Fibroblast of skin of left biceps (primary cell): ENCODE measurements at places on chromosomes 3 and 15.

DNA sequence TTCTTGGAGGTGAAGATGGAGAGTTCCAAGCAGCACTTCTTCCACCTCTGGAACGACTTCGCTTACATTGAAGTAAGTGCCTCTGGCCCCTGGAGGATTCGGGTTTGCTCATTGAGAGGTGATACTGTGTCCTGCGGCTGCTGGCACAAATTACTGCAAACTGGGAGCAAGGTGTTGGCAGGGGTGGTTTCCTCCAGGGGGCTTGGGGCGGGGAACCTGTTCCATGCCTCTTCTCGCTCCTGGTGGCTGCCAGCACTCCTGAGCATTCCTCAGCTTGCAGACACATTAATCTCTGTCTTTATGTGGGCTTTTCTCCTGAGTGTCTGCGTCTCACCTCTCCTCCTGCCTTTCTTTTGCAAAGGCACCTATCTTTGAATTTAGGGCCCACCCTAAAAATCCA, 47.4 kb downstream of the MESD start:
- no peak for DNase-seq

DNA sequence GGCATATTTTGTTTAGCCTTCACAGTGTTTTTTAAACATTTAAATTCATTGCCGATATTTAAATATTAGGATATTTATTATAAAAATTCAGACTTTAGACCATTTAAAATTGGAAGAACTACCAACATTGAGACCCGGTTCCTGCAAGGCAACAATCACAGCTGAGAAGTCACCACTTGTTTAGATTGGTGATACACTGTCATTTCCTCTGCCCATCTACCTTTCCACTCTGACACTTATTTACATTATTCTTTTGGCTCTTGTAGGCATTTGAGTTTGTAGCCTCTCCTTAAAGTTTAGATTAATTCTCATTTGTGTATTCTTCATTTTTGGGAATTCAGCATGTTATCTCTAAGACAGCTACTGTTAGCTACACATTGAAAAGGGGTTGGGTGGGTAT, 10.3 kb upstream of the IL20RB start:
- no peak for DNase-seq

GRCh38 chr15:80898040-80898439, 91.6 kb downstream of the MESD start:
- DNase-seq = no peak

DNA sequence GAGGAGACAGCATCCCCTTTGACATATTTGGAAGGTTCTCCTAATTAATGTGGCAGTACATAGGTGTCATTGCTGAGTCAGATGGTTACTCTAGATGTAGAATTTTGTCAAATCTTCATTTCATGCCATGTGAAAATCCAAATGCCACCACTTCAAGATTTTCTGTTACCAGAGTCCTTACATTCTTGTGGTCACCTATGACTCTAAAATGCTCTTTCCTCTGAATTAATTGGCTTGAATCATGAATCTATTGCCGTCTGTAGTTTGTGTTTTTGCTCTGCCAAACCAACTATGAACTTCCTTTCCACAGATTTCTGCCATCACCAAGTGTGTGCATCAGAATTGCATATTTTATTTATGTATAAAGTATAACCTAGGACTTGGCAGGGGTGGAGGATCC, 269.4 kb upstream of the ZPLD1 start:
- no peak for DNase-seq

DNA sequence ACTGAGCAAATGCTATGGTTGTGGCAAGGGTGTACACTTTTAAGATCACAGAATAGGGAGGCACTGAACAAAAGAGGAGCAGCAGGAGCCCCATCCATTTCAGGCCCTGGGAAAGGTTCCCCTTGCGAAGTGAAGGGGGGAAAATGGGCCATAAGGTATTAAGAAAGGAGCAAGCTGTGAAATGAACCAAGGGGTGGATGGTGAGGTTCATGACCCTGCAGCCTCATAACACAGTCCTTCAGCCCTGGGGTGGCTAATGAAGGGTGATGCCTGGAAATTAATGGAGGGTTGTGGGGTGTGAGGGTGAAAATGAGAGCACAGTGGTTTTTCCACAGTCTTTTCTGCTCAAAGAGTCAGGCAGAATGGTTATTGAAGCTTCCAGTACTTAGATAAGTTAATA, 150.1 kb downstream of the PDZRN3 start:
- no peak for DNase-seq

DNA sequence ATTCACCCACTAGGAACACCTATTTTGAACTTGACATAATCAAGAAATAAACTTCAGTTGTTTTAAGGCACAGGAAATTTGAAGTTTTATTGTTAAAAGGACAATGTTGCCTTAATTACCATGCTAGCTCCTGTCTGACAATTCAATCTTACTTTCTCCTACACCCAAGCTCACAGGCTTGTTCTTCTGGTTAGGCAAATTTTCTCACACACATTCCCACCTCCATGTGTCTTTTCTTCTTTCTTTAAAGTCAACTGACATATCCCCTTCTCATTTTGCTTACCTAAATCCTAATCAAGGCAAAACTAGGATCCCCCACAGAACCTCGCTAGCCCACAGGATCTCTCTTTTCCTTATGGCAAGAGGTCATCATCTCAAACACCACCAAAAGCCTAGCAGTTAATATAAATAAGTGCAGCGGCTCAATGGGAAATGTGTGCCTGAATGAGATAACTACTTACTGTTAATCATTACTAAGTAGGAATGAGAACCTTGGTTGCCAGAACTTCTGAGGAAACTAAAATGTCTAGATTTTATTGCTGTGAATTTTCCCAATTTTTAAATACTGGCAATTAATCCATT, 189.3 kb downstream of the PLCH1 start:
- DNase-seq = no peak

DNA sequence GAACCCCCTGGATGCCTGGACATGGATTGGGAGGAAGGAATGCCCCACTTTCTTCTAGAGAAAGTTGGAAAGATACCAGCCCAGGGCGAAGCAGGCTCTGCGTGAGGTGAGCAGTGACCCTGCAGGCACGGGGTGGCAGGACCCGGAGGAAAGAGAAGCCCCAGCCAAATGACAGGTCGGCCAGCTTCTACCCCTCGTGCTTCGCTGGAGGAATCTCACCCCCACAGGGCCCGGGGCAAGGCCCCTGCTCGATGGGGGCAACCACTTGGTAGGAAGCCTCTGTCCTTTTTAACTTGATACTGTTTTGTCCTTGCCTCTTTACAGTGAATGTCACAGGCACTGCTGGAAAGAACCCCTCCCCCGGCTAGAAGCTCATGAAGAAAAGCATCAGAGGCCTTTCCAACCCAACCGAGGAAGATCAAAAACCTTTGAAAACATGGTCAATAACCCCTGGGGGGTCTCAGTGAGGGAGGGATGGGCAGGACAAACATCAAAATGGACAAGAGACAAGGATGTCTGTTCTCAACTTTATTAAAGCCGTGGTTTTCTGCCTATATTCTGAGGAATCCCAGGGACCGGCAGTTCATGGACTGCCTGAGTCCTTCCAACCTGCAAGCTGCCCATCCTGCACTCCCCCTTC, 54.4 kb downstream of the SH3BP5 start:
- DNase-seq = no peak

- no peak for DNase-seq
These were observed 3.0 kb downstream of the BUB1B start for GRCh38 chr15:40163657-40164416.

- DNase-seq = no peak
These were observed 14.9 kb downstream of the MAGI1 start for GRCh38 chr3:66023738-66024385.

- DNase-seq = no peak
These were observed 4.2 kb upstream of the DGKG start for GRCh38 chr3:186366206-186366605.

GRCh38 chr15:75069301-75069925, 46.0 kb downstream of the PPCDC start:
- DNase-seq = no peak

DNA sequence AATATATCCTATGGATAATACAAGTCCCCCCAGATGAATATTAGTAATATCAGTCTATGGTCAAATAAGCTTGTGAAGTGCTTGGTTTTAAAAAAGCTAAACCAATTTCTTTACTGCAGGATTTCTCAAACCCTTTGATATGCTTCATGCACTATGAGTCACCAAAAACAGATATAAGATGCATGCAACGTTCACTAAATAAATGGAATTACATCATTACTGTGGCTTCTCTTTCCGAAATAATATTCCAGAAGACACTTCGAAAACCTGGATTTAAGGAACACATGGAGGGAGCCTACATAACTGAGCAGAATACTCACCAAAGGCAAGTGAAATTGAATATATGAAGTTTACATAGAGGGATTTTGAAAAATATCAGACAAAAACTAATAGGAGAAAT, 126.3 kb upstream of the ABI3BP start:
- peak; percentile 67 for DNase-seq
